BE2C (cell line): ENCODE measurements at places on chromosomes 11 and 22.

- DNase-seq, result no peak
These were observed 10.9 kb downstream of the TAF1D start for GRCh38 chr11:93730108-93731107.

- DNase-seq, result peak; percentile 1
These were observed 77.9 kb upstream of the PITPNB start for GRCh38 chr22:27996981-27997380.

DNA sequence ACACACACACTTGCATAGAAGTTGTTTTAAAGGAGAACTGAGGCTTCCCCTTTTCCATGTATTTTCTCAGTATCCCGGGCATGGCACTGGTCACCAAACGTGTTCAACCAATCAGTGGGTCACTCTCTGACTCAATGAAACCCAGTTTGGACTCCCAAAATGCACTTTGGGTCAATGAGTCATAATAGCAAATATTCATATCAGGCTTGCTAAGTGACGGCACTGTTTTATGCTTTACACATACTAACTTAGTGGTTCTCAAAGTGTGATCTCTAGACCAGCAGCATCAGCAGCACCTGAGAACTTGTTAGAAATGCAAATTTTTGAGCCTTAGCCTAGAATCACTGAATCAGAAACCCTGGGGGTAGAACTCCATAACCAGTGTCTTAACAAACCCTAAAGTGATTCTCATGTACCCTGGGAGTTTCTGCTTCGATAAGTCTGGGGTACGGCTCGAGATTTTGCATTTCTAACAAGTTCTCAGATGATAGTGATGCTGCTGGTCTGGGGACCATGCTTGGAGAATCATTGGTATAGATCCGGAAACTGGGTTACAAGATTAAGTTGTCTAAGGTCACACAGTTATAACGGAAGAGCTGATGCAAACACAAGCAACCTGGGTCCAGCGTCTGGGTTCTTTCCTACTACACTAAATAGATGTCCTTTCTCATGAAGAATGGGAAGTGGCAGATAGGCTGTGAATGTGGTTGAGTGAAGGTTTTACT lies 35.6 kb downstream of the ETS1 start:
- DNase-seq, result no peak

- DNase-seq, result peak; percentile 91
These were observed at the start of gene TBRG1 for GRCh38 chr11:124622531-124623451. TSS of gene TBRG1 (plus strand) at chr11:124622864. CDS start at chr11:124623084, 220 bp downstream.

GRCh38 chr11:26896719-26897118 lies 97.2 kb upstream of the FIBIN start:
- DNase-seq, result no peak

GRCh38 chr11:90587896-90588295 lies 365.0 kb upstream of the CHORDC1 start:
- DNase-seq, result no peak

DNA sequence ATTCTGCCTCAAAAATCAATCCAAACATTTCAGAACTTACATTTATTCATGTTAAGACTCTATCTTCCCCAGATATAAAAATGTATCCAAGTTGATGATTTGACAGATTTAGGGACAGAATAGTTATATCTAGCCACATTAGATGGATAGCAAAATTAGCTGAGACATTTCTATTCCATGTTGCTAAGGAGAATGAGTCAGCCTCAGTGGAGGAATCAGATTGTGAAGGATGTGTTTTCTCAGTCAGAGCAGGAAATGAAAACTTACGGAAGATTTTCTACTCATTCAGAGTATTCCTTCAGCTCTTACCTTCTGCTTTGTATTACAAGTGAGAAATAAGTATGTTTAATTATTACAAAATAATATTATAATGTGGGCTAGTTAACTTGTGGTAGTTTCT lies 556.3 kb upstream of the ANO3 start:
- no peak for DNase-seq

DNA sequence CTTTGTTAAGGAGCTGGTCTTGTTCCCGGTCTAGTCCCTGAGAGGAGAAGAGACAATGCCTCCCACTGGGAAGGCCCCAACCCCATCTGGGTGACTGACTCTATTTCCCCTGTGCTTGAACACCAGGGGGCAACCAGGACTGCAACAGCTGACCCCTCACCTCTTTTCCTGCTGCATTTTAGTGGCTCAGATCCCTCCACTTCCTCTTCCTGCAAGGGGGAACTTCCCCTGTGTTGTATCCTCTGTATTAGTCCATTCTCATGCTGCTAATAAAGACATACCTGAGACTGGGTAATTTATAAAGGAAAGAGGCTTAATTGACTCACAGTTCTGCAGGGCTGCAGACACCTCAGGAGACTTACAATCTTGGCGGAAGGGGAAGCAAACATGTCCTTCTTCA lies 84.3 kb upstream of the LMO1 start:
- DNase-seq, result no peak

- no peak for DNase-seq
These were observed 135.9 kb downstream of the FAM76B start for GRCh38 chr11:95653680-95654079.

DNA sequence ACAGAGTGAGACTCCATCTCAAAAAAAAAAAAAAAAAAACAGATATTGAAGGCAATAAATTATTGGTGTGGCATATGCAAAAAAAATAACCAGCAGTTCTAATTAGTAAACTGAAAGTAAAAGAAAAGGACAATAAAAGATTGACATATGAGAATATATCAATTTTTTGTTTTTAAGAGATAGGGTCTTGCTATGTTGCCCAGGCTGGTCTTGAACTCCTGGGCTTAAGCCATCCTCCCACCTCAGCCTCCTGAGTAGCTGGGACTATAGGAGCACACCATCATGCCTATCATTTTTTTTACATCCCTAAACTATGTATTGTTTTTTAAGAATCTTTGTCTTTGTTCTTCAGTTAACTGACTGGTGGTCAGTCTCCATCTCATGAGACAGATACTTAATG lies 31.5 kb downstream of the PACSIN2 start:
- DNase-seq, result no peak

DNA sequence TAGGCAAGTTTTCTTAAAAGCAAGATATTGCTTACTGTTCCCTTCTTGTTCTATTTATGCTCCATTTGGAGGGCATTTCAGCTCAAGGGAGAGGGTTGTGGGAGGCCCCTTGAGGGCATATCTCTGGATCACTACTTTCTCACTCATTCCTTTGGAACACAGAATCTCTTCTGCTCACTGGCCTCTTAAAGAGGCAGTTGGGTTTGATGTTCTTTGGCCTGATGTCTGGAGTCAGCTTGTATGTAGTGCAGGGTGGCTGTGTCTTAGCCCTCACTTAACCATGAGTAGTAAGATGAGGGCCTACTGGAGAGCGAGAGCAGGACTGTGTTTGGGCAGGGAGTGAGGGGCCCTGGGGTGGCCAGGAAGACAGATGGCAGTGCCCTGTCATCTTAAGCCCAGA lies 3.6 kb downstream of the INCENP start:
- no peak for DNase-seq

DNA sequence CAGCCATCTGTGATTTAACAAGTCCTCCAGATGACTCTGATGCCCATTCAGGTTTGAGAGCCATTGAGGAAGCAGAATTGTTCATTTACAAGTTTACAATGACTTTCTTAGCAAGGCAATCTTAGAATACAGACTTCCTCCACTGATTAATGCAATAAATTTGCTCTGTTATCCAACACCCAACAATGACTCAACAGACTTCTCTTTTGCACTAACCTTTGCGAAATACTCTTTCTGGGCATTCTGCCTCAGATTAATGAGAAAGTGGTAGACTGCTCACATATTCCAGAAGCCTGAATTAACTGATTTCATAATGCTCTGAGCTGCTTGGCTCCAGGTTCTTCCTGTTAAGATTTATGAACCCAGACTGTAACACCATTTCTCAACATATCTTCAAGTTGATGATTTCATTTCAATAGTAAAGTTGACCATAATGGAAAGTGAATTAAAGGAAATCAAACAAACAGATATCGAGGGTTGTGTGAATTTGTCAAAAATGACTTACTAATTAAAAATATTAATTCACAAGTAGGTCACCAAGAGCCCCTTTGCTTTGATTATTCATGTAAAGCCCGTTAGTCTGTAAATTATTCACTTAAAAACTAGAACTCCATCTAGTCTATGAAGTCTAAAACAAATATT lies 70.5 kb upstream of the BLID start:
- no peak for DNase-seq

DNA sequence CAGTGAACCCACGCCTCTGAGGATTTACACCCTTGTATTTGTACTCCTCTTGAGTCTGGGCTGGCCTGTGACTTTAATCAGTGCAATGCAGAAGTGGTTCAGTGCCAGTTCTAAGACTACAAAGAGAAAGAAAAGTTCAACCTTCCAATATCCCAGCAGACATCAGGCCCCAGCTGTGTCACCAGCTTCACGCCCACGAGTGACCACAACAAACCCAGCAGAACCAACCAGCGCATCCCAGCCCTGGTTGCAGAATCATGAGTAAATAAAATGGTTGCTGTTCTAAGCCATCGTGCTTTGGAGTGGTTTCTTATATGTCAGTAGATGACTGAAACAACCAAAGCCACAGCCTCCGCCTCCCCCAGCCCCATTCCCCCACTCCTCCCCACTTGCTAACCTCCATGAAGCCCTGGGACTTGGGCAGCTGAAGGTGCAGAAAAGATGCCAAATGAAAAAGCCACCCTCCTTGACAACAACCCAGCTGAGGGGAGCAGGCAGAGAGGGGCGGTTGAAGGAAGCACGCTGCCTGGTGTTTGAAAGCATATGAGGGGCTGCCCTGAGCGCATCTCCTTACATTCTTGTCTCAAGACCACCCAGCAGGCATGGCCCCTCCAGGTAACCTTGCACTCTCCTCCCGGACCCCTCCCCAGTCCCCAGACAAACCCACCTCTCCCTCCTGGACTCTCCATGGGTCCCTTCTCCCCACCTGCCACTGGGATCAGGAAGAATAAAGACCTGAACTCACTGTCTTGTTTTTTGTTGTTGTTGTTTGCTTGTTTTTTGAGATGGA lies 20.9 kb downstream of the TSKU start:
- DNase-seq, result no peak

- no peak for DNase-seq
These were observed 109.6 kb upstream of the B3GAT1 start for GRCh38 chr11:134521452-134522289.

DNA sequence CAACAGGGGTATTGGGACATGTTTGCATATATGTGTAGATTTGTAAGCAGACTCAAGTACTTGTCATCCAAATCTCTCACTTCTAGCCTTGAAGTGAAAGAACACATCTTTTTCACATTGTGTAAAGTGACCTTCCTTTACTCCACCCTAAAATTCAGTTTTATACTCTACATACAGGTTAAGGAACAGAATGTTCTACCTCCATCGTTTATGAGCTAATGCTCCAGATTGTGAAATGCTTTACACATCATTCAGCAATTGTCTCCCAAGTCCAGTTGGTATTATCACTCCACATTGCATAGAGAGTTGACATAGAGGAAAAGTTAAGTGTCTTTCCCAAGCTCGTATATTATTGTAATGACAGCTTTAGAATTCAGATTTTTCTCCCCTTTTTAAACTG lies 46.1 kb upstream of the BLID start:
- no peak for DNase-seq

DNA sequence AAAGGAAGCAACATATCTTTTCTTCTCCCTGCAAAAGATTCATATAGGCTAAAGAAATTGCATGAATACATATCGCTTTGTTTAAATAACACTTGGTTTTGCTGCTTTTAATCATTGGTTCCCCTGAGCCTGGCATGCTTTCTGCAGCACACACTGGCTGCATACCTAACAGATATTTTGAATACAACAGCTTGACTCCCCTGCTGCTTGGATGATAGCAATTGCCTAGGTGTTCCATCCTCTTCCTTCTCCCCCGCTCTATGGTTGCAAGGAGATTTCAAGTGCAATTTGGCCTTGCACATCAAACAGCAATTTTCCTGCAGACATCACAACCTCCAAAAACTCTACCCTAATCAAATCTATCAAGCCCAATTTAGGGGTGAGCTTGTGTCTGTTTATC lies 430.0 kb downstream of the NTM start:
- DNase-seq, result no peak

GRCh38 chr11:68282141-68282860 lies 10.5 kb upstream of the C11orf24 start:
- DNase-seq, result no peak

DNA sequence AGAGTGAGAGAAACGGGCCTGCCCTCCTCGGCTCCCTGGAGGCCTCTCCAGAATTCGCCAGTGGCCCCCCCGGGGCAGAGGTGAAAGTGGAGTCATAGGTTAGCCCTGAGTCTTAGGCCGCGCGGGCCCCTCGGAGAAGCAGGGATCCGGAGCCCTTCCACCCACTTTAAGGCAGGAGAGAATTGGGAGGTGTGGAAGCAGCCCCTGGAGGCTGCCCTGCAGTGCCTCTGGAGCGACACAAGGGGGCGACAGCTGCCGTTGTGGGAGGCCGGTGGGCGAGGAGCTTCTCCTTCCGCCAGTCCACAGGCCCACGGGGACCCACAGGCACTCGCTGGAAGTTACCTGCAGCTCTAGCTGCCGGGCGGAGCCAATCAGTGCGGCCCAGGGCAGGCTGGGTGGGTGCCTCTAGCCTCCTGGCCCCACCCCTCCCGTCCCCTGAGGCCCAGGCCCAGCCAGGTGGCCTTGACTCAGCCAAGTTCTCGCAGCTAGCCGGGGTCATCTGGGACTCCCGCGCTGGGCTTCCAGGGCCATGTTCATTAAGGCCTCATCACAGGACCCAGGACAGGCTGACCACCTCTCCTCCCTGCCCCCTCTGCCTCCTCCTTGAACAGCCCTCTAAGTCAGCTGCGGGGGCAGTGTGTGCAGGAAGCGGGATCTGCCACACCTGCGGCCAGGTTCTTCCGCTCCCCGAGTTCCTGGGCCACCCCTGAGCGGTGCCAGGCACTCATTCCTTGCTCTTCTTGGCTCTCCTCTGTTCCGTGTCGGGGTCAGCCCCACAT lies 5.0 kb downstream of the DGKZ start:
- DNase-seq, result peak; percentile 53

GRCh38 chr22:16776080-16776479 lies 49.1 kb downstream of the XKR3 start:
- no peak for DNase-seq

- peak; percentile 13 for DNase-seq
These were observed 94.2 kb downstream of the ABTB2 start for GRCh38 chr11:34263441-34264091.

DNA sequence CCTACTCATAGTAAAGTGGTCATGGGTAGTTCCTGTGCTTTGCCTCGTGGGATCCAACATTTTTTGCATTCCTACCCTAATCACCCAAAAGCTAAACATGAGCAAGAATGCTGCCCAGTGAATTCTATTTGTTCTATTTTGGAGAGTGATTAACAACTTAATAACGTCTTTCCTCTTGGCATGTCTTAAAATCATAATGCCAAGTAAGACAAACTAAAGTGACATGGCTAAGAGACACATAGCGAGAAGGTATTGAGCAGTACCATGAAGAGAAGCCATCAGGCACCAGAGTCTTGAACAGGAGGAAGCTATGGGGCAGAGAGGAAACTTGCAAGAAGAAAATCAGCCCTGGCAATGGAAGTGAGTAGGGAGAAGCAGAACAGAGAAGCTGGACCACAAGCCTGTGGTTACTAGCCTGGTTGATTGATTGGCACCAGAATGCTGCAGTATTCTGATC lies 32.0 kb downstream of the EXPH5 start:
- DNase-seq, result no peak
